Epithelial cell of prostate (primary cell): ENCODE measurements at places on chromosomes 1 and 21.
A peak's percentile ranks its signal among the peaks of the same experiment; 100 is the strongest.

- DNase-seq, result no peak
Measured at GRCh38 chr21:37513383-37513782, 146.8 kb downstream of the DYRK1A start.

GRCh38 chr21:19010996-19011395 lies 607.4 kb upstream of the TMPRSS15 start:
- DNase-seq, result no peak

GRCh38 chr21:35933466-35933865 lies 126.9 kb downstream of the SETD4 start:
- no peak for DNase-seq

DNA sequence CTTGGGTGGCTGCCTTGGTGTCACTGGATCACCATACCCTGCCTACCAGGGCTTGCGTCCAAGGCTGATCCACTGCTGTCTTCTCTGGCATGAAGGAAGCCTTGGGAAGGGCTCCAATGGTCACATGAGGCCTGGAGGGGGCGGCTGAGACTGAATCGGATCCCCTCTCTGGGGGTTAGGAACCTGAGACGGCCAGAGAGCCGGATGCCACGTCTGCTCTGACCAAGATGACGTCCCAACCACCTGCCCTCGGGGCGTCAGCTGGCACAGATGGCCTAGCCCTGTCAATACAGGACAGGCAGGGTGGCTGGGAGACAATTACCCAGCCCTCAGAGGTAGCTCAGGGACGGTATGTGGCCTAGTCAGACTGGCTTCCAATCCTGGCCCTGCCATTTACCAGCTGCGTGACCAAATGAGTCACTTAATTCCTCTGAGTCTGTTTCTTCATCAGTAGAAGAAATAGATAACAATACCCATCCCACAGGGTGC lies 5.4 kb downstream of the TRIM62 start:
- no peak for DNase-seq

DNA sequence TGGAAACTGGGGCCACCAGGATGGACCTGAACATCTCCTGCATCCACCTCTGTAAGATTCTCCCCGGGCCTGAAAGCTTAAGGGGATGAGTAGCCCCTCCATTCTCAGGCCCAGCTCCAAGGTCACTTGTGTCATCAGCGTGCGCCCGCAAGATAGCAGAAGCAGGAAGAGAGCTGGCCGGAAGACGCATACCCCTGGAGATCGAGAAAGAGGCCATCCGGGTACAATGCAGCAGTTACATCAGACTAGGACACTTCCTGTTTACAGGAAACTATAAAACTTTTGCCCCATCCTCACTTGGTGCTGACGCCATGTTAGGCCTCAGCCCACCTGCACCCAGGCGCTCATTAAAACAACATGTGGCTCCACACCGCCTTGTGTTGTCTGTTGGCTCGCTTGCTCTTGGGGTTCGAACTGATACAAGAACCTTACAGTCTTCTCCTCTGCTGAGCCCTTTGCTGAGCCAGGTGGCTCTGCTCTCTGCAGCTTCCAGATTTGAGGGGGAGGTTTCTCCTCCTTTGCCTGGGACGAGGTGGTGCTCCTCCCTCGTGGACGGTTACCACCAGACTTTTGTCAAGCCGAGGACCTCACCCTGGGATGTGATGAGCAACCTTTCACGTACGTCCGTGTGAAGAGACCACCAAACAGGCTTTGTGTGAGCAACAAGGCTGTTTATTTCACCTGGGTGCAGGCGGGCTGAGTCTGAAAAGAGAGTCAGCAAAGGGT lies 277.5 kb upstream of the C1orf174 start:
- no peak for DNase-seq

GRCh38 chr1:232599178-232600041 lies 30.5 kb downstream of the SIPA1L2 start:
- no peak for DNase-seq

DNA sequence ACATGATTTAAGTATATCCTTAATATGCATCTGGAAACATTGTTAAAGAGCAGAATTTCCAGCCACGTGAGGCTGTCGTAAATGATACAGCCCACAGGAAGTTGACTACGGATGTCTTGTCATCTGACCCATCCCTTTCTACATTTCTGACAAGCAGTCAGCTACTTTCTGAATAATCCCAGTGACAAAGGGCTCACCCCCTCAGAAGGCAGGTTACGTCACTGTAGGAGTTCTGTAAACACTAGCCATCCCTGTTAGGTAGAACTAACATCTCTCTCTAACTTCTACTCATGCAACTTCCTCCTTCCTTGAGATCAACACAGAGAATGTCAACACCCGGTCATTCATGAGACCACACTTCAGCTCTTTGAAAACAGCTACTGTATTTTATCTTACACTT lies 259.2 kb downstream of the GREM2 start:
- no peak for DNase-seq

DNA sequence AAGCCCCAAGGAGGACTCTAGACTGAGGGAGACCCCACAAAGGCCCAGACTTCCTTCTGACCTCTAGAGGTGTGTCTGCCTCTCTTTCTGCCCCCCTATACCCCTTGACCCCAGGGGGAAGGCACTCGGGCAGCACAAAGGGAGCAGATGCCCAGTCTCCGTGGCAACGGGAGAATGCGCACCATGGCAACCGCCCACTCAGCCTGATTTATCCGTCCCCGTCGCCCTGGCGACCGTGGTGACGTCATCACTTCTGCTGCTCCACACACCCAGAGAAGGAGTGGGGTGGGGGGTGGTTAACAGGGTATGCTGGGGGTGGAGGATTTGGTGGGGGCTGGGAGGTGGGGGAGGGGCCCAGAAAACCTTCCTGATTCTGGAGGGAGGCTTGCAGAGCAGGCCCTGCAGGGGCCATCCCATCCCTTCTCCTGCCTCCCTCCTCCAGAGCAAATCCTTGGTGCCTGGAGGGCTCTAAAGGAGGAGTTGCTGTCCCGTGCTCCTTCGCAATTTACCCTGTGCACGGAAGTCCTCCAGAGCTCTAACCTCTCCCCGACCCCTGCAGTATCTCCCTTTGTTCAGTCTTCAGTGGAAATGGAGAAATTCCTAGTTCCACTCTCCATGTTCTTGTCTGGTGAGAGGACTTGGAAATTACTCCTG lies 6.3 kb downstream of the CELF3 start:
- no peak for DNase-seq

GRCh38 chr1:48767975-48768510 lies 8.6 kb downstream of the BEND5 start:
- DNase-seq, result no peak

DNA sequence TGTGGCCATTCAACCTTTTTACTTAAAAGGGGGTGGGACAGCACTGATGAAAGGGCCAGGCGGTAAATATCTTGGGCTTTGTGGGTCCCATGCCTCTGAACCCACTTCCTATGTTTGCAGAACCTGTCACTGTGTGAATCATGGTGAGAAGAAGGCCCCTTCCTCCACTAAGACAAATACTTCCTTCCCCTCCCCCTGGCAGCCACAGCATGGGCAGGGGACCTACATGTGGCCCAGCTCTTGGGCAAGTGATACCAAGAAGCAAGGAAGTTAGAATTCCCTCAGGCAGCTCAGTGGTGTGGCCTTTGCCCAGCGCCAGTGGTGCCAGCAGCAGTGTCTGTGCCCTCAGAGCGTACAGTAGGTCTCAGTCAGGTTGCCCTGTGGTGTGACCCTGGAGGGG lies 168.6 kb downstream of the TRIM33 start:
- no peak for DNase-seq

DNA sequence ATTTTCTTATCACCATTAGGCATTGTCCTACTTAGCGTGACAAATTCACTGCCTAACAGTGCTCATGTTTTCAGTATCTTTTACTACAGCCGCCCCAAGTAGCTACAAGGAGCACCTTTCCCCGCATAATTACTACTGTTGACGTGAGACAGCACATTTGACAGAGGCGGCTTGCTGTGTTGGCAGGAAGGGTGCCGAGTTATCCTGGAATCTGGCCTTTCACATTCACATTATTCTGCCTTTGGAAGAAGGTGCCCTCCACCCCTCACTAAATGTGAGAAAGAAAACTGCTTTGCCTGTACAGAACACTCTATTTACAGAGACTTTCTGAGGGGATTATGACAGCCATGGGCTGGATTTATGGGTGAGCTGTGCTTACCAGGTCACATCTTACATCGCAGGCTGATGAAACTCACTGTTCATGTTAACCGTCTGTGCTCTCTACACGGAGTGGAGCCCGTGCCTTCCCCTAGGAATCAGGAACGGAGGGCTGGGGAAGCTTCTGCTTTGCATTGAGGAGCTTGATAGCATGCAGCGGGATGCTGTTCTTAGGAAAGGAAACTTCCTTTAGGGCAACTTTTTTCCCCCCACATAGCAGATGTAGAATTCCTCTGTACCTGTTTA lies 148.0 kb upstream of the ZRANB2 start:
- DNase-seq, result no peak

GRCh38 chr21:32951041-32951440 lies 74.7 kb upstream of the OLIG2 start:
- DNase-seq, result no peak

DNA sequence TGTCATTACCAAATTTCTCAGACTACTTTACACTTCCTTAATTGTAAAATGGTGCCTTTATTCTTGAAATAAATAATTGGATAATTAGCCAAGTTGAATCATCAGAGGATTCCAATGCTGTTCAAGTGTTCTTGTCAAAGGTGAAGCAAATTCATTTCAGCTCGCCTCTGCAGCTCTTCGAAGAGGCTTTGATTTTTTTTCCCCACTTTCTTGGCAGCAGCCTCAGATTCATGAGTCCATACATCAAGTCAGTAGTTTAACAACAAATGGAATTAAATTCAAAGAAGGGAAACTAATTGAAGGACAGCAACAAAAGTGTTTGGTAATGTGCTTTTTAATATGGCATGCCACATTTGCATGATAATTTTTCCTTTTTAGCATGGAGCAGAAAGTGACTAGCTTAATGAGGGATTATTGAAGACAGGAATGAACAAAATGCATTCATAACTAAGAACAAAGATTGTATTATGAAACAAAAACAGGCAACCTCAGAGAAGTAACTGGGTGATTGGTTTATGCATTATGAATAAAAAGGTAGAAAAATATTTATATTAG lies 239.0 kb downstream of the USH2A start:
- DNase-seq, result no peak

GRCh38 chr1:218380125-218380977 lies 35.2 kb downstream of the TGFB2 start:
- peak; percentile 56 for DNase-seq

- no peak for DNase-seq
Measured at GRCh38 chr1:113868387-113869083, 3.0 kb downstream of the PTPN22 start.

- no peak for DNase-seq
Measured at GRCh38 chr1:110161165-110161564, 10.9 kb downstream of the SLC6A17 start.

DNA sequence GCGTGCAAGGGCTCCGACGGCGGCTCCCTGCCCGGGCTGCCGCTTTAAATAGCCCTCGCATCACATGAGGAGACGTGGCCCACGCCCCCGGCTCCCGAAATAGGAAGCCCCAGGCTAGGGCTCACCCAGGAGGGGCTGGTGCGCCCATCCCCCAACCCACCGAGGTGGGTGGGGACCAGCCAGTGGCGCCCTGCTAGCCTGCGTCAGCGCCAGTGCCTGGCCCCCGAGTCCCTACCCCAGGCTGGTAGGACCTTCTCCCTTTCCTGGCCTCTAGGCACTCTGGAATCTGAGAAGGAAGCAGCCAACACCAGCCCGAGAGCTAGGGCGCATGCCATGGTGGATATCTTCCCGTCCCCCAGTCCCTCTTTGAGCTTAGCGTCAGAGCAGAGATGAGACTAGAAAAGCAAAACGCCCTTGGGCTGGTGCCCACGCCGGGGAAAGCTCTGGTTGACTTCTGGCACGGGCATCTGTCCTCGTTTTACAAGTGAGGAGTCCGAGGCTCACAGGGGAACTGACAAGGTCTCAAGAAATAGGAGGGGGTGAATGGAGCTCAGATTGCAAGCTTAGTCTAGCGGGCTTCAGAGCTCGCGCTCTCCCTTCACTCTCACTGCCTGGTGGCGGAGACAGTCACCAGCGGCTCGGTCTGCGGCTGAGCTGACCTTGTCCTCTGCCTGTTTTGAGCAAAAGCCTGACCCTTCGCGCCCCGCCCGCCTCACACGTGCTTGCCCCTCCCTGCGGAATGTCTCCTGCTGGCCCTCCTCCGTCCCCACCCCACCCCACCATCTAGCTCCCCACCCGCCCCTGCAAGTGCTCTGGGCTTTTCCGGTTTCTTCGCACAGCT lies at the start of gene FABP3:
Gene FABP3, minus strand, starts transcription at position 21 of the 841 bp plus-strand sequence. CDS start 62 bp downstream, outside the sequence.
- no peak for DNase-seq

GRCh38 chr21:43903451-43904091 lies 38.5 kb downstream of the AGPAT3 start:
- no peak for DNase-seq

- no peak for DNase-seq
Measured at GRCh38 chr1:19477284-19478249, 7.8 kb downstream of the CAPZB start.

GRCh38 chr21:16468184-16468583 lies 738.4 kb downstream of the USP25 start:
- DNase-seq, result peak; percentile 39

DNA sequence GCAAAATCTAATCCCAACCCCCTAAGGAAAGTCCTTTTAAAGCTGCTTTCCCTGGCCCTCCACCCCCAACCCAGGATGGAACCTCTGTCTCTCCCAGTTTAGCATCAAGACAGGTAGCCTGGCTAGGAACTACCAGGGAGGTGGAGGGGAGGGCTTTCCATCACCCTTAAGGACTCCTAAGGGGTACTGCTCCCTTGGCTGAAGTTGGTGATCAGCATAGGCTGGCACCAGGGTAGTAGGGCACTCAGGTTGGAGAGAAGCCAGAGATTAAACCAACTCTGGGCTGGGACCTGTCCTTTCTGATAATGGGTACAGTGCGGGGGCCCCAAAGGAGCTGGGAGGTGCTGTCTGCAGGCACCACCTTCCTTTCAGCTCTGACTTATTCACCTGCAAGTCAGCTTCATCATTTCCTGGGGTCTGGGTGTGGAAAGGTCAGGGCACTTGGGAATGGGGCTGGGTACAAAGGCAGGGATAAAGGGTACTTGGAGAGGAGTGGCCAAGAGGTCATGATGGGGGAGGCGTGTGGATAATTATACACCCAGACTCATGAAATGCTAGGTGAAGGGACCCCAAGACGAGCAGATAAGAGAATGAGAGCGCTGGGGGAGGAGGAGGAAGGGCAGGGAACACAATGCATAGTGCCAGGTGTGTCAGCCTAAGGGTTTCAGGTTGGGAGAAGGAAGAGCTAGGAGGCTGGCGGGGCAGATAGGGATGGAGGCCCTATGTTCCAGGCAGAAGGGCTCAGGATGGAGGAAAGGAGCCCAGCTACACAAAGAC lies 1.2 kb downstream of the ARHGEF2 start:
- DNase-seq, result no peak

DNA sequence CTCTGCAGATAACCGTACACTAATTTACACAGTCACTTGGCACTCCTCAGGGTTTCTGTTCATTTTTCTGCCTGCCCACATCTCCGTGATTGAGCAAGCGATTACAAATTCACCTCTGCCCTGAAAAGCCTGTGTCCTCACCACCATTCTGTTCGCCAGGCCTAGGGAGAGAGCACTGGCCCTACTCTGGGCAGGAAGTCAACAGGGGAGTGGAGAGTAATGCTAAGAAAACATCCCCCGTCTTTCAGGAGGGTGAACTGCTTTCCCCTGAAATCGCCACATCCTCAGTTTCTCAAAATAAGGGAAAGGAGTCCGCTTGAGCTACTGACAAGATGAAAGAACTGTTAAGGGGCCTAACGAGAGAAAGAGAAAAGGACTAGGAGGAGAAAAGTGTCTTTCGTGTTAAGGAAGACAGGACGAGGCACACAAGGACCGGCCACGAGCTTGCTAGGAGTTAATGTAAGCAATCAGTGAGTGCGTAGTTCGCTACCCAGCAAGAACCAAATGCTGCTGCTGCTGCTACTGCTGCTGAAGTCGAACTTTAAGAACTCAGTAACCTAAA lies 632 bp downstream of the PEX19 start:
- DNase-seq, result no peak

- peak; percentile 12 for DNase-seq
Measured at GRCh38 chr1:31036749-31037500, 28.6 kb downstream of the PUM1 start.
